Liver (tissue), 10 donors: ENCODE measurements at places on chromosomes 7 and 10. TPM values are rescaled to one million over a fixed set of nuclear protein-coding genes. Genes with fewer than 3 reads are reported as not detected.
A peak's percentile ranks its signal among the peaks of the same experiment; 100 is the strongest.

DNA sequence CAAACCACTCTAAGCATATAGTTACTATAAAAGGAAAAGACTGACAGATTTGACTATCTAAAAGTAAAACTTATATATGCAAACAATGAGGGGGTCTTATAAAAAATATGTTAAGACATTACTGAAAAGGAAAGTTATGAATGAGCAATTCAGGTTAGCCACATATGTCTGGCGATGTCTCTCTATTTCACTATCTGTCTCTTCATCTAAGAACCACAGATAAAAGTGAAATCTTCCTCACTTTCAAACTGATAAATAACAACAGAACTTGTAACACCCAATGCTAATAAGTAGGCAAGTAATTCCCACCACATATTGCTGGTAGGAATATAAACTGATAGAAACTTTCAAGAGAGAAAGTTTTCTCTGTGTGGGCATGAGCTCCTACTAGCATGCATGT lies 138.2 kb downstream of the CHCHD3 start:
- no peak for DNase-seq

DNA sequence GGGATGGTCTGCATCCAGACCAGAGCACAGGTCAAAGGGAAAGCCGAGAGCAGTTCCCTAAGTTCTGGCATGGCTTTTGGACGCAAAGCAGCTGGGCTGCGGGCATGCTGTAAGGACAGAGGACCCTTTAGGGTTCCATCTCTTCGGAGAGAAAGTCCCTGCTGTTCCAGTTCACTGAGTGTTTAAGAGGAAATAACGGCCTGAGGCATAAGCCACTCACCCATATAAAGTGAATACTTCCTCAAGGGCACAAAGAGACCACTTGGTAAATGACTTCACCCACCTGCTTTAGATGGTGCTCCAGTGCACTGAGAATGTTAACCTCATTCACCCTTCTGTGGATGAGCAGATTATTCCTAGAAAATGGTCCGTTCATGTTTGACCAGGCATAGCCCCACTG lies 586.7 kb upstream of the GALNT17 start:
- DNase-seq: no peak

DNA sequence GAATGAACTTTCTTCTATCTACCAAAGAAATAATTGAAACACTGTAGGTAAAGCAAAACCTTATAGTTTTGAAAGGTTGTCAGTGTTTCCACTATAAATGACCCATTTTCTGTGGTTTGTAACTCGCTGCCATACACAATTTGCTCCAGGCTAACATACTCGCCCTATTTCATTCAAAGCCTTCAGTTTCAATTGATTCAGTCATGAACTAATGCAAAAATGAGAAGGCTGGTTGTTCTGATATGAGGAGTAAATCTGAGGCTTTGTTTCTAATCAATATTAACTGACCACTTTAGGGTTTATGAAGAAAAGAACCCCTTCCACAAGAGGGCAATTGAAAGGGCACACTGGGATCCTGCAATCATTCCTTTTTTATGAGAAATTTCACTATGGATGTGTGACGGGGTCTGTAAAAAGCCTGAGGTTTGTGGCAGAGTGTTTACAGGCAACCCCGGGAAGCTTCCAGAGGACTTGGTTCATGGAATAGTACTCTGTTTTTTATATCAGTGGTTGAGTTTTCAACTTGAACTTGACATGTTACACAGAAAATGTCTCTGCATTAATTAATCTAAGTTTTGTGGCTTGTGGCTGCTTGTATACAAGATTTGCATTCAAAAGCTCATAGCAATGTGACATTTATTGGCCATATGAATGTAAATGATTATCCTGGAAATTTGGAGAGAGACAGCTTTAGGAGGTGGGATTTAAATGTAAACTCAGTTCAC lies 133.2 kb downstream of the NRP1 start:
- DNase-seq: no peak

DNA sequence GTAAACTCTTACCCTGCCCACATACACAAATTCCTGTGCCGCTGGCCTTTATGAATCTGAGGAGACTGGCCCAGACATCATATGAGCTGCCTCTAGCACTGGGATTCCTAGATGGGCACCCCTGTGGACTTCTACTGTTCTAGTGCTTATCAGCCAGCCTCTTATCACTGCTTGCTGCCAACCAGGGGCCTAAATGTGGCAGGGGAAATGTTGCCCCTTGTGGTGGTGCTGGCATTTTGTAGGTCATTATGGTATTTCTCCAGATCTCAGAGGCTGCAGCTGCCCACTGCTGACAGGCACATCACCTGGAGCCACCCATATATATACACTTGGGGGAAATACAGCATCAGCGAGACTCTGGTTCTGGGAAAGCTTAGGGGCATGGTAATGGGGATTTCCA lies 5.4 kb downstream of the SFR1 start:
- no peak for DNase-seq

DNA sequence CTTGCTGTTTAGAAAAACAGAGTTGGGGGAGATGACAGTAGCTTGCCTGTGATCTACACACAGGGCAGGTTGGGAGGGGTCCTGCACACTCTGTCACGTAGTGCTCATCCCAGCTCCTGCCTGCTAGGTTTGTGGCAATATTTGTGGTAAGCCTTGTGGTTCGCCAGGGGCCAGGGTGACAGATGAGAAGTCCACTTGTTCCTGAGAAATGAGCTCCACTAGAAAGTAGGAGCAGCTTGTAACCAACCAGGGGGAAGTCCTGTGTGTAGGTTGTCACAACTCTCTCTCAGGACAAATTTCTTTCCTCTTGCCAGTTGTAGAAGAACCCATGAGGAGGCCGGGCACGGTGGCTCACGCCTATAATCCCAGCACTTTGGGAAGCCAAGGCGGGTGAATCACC lies 147.0 kb downstream of the TCF7L2 start:
- no peak for DNase-seq

GRCh38 chr7:32761451-32762205 lies 129.9 kb downstream of the KBTBD2 start:
- DNase-seq: no peak

- DNase-seq: peak; percentile 73
Measured at GRCh38 chr7:142626420-142627035, 122.7 kb upstream of the PRSS1 start.

DNA sequence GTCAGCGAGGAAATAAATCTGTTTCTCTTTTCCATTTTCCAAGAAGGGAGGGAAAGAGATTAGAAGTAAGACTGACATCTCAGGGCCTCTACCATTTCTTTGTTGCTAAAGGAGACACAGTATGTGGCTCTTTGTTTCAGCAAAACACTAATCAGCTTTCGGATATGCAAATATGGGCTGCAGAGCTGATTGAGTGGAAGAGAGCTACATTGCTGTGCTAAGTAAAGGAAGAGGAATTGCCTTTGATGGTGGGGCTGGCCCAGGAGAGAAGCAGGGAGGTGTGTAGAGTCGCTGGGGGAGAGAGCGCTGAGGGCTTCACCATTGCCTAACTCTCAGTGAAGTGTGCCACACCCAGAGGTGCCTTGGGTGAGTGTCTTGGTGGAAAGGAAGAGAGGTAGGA lies 284.8 kb downstream of the SDK1 start:
- DNase-seq: no peak

GRCh38 chr7:127245607-127246006 lies 7.1 kb downstream of the GRM8 start:
- DNase-seq: no peak

DNA sequence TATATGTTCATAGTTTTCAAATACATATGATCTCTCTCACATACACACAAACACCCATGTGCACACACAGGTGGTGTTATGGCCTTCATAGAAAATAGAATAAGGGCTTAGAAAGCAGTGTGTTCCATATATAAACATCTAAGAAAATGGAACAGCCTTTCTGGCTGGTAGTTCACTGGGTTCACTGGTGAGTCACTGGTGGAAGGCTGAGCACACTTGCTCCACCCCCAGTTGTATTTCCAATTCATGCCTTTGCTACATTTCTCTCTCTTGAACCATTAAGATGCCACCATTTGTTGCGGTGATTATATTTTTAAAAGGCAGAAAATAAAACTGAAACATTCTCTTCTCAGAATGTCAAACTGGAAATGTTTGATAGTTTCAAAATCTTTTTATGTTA lies 252.1 kb downstream of the GLI3 start:
- DNase-seq: no peak

GRCh38 chr7:43747328-43748105 lies 11.0 kb upstream of the BLVRA start:
- DNase-seq: no peak

The SORCS1 gene
- 0.09 TPM for total RNA-seq

The NUTM2A gene
- 1.9 TPM for total RNA-seq
